ENCODE measurements at places on chromosomes 11 and 22.
A peak's percentile ranks its signal among the peaks of the same experiment; 100 is the strongest.

DNA sequence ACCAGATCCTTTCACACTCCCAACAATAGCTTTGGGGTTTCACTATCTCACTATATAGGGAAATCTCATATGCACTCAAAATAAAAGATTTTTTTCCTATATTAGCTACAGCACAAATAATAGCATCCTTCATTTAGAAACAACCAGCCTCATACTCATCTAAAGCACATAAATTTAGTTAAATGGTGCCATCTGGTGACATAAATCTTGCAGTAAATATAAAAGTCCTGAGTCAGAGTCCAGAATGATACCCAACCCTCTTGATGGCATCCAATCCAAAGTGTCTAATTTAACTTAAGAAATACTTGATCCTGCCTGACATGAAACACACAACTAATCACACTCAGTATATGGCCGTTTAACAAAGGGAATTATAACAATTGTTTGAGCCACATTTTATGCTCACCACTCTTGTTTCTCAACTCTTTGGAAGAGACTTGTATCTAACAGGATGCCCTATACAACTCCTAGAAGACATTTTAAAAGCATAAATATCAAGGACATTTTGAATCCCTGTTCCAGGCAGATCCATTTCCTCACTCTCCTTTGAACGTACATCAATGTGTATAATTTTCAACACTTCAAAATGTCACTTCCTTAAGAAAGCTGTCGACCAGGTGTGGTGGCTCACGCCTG is 36.2 kb downstream of the DLG2 start:
- DNase-seq: no peak

DNA sequence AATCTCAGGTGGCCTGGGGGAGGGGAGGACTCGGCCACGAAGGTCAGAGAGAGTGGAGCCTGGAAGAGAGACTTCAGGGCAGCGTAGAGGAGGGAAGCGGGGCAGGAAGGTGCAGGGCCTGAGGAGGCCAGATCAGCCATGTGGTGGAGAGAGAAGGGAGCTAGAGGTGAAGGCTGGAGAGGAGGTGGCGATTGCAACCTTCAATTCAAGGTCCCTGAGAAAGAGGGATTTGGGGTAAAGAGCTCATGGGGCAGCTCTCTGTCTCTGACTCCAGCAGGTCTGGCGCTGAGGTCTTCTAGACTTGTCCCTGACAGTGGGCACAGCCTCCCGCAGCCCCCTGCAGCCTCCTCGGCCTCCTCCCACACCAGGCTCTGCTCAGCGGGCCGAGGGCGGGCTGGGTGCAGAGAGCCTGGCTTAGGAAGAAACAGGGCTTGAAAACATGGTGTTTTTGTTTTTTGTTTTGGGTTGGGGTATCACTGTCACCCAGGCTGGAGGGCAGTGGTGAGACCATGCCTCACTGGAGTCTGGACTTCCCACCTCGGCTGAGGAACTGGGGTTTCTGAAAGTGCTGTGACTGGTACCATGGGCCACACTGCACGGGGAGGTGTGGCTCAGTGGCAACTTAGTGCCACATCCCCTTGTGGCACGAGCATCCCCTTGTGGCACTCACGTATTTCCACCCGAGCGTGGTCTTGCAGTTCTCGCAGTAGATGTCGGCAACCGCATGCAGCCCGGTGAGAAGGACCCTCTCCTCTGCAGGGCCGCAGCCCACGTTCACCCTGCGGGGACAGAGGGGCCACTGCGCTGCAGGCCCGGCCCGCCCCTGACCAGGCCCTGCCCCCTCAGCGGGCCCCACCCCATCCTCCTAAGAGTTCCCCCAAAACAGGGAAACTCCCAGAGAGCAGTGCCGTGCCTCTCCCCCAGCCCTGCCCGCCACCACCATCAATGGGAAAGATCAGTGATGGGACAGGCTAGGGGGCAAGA is 32.6 kb downstream of the YPEL1 start:
- DNase-seq: no peak

DNA sequence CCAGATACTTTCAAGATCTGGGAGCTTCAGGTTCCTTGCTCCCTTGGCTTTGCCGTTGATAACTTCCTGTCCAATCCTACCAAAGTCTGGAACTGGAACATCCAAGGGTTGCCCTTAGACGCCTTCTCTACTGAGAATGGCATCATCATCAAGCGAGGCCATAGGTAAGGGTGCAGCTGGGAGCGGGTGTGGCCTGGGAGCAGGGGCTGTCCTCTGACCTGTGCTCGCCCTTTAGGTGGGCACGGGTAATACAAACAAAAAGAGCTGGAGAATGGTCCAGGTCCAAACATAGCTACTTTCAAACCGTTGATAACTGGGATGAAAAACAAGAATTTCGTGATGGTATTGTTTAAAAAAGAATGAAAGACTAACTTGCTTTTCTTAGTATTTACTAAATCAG is 25.0 kb downstream of the CASP12 start:
- no peak for DNase-seq

DNA sequence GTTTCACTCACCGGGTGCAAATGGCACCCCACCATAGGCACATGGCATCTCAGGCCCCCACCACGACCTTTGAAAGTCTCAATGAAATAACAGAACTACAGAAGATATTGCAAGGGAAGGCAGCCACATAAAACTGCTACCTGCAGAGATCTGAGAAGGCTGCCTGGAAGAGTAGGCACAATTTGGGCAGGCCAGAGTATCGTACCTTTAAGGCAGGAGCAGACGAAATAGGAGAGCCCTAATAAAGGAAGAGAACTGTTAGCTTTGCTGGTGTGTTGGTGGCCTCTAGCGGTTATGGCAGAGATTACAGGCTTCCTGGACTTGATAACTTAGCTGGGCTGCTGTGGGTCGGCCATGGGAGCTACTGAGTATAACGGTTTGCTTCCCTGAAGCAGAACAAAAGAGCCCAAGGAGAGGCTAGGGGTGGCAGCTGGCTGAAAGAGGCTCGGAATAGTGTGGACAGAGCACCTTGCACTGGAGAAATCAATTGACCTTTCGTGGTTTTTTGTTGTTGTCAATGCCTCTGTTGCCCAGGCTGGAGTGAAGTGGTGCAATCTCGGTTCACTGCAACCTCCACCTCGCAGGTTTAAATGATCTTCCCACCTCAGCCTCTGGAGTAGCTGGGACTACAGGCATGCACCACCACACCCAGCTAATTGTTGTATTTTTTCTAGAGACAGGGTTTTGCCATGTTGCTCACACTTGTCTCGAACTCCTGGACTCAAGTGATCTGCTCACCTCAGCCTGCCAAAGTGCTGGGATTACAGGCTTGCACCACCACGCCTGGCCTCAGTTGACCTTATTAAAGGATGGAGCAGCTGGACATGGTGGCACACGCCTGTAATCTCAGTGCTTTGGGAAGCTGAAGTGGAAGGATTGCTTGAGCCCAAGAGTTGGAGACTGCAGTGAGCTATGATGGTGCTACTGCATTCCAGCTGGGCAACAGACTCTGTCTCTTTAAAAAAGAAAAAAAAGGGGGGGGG is 4.8 kb downstream of the SDF2L1 start:
- peak; percentile 94 for DNase-seq

- peak; percentile 68 for DNase-seq
Observed at GRCh38 chr11:30346068-30346688, 23.3 kb downstream of the ARL14EP start.

DNA sequence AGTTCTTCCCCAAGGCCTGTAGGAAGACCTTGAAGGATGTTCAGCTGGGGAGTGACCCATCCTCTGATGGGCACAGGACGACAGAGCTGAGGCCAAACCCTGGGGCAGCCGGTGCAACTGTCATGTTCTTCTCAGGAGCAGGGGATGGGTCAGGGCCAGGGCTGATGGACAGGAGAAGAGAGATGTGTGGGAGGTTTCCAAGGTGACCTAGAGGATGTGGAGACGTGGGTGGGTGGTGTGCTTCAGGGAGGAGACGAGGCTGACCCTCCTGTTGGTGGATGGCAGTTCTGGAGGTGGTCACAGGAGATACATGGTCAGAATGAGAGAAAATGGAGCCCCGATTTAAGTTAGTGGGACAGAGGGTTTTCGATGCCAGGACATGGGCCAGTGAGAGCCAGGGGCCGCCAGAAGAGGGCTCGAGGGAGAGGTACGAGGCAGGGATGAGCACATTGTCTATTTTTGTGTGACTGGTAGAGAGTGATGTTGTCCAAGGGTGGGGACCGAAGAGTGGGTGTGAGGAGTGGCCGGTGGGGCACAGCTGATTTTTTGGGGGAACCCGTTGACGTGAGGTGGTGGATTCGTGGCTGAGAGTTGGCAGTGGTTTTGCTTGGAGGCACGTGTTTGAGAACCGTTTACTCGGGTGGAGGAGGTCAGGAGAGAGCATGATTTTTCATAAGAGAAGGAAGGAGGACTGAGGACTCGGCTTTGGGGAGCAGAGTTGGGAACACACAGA is 14.6 kb downstream of the TBC1D22A start:
- no peak for DNase-seq

DNA sequence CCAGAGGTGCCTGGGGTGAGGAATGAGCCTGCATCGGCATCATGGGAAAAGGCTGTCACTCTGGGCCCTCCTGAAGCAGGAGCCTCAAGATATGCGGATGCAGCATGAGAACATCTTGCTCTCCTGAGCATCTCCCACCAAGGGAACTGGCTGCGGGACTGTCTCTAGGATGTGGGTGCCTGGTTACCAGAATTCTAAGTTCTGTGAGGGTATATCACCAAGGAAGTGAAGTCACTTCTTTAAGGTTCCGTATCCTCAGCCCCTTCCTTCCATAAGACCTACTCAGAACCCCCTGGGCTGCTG is 86.9 kb downstream of the GGTLC2 start:
- no peak for DNase-seq

GRCh38 chr11:61098778-61099177 is 3.5 kb upstream of the CD5 start:
- no peak for DNase-seq

DNA sequence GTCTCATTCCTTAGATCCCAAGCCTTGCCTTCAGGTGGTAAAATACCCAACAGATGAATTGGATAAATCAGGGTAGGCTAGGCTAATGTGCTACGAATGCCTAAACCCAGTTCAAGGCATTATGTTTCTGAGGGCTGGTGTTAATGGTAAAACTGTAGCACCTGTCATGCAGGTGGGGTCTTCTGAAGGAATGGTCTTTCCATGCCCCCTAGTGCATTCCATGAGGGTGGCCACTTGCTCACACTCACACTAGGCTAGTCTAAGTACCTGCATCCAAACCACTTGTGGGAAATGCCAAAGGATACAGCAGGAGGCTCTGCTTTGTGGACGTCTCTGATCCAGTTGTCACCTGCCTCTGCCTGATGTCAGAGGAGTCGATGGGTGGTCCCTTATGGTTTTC is 24.2 kb upstream of the UCP3 start:
- DNase-seq: peak; percentile 18

DNA sequence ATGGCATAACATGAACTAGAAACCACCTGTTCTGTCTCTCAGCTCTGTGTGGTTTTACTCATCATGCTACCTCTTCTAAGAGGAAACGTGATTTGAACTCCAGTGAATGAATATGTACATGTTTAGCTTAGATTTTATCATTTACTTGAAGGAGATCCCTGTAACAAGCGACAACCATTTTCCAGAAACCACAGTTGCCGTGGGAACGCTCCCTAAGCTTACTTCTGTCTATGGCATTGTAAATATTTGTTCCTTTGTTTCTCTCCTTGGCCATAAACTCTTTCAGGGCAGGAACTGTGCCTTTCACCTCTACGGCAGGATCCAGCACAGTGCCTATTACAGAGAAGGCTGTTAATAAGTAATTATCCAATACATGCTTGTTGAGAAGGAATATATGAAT is 17.1 kb upstream of the TPH1 start:
- DNase-seq: no peak

GRCh38 chr11:47553406-47553743 is 443 bp upstream of the CELF1 start:
- DNase-seq: no peak

Measured in hematopoietic multipotent progenitor cell (in vitro differentiated cells).